ENCODE measurements at places on chromosomes 12 and 14. TPM values are rescaled to one million over a fixed set of nuclear protein-coding genes. Genes with fewer than 3 reads are reported as not detected.
A peak's percentile ranks its signal among the peaks of the same experiment; 100 is the strongest.

RIMBP2 gene
- total RNA-seq: not detected

KRT8 gene
- 1,565 TPM for total RNA-seq

PTGR2 gene
- 6.5 TPM for total RNA-seq

SLC10A1 gene
- total RNA-seq: not detected

ANO4 gene
- not detected for total RNA-seq

LMNTD1 gene
- total RNA-seq: not detected

DNA sequence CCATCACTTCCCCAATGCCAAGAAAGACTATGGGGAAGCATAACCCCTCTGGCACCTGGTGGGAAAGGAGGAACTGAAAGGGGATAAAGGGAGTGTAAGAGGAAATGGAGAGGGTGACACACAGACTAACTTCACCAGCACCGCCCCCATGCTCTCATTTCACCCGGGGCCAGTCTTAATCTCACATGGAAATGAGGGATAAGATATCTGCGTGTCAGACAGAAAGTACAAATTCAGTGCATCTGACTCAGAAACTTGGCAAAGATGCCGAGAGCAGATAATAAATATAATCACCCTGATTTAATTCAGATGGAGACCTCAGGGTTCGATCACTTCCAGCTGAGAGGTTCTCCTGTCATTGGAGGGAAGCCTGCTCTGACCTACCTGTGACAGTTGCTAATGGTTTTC lies 191.6 kb downstream of the DUSP6 start:
- DNase-seq: no peak

DNA sequence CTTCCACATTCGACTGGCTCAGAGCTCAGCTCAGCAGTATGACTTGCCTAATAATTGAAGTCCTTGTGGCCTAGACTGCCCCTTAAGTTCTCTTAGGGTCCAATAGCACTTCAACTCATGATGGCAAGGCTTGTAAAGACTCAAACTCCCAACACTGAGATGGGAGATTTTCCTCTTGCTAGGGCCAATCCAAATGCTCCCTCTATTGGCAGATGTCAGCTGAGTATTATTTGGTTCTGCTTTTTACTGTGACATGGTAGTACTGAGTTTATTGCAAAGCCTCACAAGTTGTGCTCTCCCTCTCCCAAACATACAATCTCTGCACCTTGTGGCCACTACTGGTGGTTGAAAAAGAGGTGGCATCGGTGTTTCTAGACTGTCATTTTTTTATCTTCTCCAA lies 164.2 kb downstream of the ALG10 start:
- no peak for DNase-seq

GRCh38 chr12:83136411-83136810 lies 449.7 kb downstream of the TMTC2 start:
- no peak for DNase-seq

DNA sequence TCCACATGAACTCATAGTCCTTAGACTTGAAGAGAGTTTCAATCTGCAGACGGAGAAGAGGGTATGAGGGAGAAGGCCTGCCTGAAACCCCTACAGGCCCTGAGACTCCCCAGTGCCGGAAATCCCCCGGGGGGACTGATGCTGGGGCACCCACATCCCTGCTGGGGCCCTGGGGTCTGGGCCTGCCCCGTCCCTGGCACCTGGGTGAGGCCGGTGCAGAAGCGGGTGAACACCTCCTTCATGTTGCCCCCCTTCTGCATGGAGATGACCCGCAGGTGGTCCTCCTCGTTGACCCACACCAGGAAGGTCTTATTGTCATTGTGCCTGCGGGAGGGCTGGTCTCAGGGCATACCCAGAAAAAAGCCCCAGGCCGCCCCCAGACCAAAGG lies 2.4 kb downstream of the CKB start:
- no peak for DNase-seq

GRCh38 chr12:78396538-78396937 lies 468.0 kb upstream of the SYT1 start:
- no peak for DNase-seq

DNA sequence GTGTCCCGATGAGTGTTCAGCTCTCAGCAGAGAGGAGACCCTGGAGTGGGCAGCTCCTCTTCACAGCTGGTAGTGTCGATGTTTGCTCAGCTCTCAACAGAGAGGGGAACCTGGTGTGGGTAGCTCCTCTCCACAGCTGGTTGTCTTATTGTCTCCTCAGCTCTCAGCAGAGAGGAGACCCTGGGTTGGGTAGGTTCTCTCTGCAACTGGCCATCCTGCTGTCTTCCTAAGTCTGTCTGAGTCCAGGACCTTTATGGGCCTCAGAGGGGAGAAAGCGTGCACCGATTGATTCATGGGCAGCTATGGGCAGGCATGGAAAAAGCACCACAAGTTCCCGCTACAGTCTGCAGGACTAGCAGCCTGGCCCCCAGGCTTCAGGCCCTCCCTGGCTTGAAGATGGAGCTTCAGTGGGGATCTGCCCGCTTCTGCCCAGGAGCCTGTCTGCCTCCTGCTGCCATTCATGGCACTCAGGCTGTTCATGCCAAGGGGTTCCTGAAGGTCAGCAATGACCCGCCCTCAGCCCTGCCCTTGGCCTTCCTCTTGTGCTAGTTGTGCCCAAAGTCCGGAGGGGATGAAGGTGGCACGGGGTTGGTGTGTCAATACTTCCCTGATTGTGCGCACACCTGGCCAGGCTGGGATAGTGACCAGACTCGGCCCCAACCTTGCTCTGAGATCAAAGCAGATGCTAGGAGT lies 224.2 kb downstream of the KCNC2 start:
- DNase-seq: no peak

DNA sequence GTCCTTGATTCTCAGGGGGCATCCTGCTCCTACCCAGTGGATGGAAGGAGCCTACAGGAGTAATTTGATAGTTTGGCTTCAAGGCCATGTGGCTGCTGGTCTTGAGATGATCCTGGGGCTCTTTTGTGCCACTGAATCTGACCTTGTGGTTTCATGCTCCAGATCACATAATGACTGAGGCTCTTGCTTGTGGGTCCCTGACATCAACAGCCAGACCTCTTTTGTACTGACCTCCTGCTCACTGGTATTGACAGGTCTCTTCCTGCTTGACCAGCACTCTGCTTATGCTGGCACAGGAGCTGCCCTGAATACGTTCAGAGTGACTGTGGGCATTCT lies 23.2 kb upstream of the JPH4 start:
- no peak for DNase-seq

- DNase-seq: no peak
Observed at GRCh38 chr12:15702276-15702675, 86.9 kb downstream of the EPS8 start.

DNA sequence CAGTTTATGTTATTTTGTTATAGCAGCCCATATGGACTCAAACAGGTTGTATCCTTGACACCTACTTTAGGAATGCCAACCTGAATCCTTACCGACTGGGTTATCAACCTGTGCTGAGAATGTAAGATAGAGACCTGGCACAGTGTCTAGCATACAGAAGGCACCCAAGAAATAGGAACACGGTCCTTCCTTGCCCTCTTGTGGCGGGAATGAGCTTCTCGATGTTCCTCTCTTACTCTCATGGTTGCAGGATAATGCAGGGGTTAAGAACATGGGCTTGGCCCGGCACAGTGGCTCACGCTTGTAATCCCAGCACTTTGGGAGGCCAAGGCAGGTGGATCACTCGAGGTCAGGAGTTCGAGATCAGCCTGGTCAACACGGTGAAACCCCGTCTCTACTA lies 6.5 kb downstream of the C12orf43 start:
- DNase-seq: peak; percentile 72

DNA sequence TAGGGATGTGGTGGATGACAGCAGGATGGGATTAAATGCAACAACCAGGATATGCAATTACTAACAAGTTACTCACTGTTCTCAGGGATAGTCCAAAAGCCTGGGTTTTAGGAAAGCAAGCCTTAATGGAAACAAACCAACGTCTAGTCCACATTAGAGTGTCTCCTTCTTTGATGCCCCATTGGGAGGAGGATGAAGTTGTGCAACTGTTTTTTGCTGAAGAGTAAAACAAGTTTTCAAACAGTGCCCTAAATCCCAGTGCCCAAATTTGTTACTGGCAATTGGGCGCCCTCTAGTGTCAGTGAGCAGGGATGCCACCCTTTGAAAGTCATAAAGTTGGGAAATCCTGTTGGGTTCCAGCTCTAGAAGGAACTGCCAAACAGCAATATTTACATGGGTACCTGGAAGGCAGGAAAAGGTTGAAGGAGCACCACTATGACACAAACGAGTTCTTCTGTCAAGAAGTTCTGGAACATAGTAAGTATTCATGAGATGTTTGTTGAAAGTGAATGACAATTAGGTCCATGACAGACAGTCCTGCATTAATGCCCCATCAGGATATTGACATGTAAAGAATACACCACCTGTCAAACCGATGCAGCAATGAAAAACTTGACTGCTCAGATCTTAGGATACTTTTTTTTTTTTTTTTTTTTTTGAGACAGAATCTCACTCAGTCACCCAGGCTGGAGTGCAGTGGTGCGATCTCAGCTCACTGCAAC lies 11.1 kb upstream of the DPF3 start:
- DNase-seq: peak; percentile 56

DNA sequence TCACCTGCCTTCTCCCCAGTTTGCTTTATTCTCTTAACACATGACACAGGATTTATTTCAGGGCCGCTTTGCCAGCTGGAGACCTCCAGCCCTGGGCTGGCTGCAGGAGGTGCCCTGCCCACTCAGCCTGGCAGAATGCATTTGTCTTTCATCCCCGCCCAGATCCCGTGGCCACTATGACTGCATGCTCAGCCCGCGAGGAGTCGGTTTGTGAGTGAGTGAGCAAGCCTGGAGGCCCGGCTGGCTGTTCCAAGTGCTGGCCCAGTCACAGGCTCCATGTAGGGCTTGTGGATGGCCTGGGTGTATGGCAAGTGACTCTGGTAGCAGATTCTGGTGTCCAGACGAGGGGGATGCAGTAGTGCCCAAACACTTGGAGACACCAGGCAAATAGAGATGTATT lies 2.1 kb downstream of the TDP1 start:
- no peak for DNase-seq

DNA sequence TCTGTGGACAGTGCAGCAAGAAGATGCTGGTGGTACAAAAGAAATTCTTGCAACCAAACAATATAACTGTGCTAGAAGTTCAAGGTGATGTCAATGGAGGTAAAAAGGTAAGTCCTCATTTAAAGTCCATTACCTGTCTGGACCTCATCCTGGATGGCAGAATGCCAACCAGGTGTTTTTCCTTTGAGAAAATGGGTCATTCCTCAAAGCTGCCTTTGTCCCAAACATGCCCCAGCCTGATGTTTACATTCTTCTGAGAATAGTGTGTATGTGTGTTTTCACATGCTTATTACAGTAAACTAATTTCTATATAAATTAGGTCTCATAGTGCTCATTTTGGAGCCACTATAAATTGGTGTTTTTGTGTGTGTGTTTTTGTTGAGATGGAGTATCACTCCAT lies 24.9 kb downstream of the ACTR6 start:
- no peak for DNase-seq

DNA sequence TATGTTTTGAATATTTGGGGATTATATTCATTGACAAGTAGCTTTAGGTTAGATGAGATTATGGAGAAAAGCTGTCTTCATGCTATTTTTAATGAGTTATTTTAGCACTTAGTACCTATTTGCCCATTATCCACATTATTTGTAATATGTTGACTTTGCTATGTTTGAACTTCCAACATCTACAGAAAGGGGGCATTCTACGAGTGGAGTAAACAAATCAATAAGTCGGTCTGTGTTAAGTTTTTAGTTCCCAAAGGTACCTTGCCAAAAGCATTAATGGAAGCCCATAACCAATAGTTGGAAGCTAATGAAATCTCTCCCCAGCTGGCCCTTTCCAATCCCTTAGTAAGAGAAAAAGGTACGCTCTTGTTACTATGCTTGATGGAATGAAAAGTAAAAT lies 250.0 kb upstream of the E2F7 start:
- DNase-seq: no peak

- DNase-seq: no peak
Observed at GRCh38 chr12:27627123-27627852, 69.0 kb upstream of the REP15 start.

- DNase-seq: no peak
Observed at GRCh38 chr12:25121916-25122315, 73.0 kb downstream of the DNAI7 start.

DNA sequence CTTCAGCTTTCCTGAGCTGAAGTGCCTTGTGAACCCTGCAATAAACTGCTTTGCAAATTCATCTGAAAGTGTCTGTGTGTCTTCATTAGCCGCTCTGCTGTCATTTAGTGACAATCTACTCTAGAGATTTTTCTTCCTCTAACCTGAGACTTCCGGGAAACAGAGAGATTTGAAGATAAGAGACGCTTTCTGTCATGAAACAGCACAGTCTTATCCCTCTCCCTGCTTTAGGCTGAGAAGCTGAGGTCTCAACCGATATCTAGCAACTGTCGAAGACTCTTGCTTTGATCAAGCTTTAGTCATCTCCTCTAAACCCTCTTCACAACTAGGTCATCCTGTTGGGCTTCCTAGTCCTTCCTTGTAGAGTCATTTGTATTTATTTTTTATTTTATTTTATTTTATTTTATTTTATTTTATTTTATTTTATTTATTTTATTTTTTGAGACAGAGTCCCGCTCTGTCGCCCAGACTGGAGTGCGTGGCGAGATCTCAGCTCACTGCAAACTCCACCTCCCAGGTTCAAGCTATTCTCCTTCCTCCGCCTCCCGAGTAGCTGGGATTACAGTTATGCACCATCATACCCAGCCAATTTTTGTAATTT lies 1.2 kb downstream of the RNASE2 start:
- DNase-seq: no peak

- no peak for DNase-seq
Observed at GRCh38 chr12:27422697-27423096, 23.8 kb upstream of the SMCO2 start.

- DNase-seq: no peak
Observed at GRCh38 chr14:96964726-96965415, 167.7 kb downstream of the VRK1 start.

DNA sequence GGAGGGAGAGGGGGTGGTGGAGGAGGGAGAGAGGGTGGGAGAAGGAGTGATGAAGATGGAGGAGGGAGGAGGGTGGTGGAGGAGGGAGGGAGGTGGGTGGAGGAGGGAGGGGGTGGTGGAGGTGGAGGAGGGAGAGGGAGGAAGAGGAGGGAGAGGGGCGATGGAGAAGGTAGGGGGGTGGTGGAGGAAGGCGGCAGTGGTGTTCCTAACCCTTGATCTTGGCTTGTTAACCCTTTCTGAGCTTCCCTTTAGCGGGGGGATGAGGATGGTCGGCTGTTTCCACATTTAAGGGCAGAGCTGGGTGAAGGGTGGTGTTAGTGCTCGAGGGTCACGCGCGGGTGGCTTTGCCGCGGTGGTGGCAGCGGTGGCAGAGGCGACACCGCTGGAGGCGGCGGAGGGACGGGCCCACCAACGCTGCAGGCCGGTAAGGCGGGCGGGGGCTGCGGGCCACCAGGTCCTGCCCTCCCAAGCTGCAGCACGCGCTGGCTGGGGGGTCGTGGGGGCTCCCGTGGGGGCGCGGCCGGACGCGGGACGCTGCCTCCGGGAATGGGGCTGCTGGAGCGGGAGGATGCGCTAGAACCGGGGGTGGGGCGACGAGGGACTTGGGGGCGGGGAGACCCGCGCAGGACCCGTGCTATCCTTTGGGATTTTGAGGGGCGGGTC lies 156.3 kb downstream of the PTPN11 start:
- no peak for DNase-seq

- DNase-seq: no peak
Observed at GRCh38 chr14:22008766-22009165, 335.1 kb upstream of the OR4E1 start.

- DNase-seq: no peak
Observed at GRCh38 chr12:6626654-6627283, 9.0 kb downstream of the LPAR5 start.
